GM10248 (cell line): ENCODE measurements at places on chromosomes 13 and 19.

DNA sequence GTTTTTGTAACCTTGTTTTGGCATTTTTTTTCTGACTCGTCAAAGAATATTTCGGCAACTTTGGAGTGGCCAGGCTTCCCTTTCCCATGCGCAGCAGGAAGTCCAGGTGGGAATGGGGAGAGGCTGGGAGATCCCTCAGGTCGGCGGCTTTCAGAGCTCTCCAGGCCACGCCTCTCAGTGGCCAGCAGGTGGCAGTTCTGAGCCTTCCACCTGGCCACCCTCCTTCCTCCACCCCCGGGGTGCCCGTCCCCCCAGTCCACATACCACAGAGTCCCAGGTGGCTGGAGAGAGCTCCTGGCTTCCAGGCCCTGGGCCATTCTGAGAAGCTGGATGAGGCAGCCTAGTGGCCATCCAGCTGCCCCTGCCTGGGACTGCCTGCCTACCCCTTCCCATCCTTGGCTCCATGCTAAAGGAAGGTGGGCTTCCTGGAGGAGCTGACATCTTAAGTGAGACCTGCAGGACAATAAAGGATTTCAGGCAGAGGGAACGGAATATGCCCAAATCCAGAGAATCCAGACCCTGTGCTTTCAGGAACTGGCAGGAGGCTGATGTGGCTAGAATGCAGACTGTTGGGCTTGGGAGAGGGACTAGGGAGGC, 46.3 kb downstream of the CCNE1 start:
- DNase-seq, result peak; percentile 72

- no peak for DNase-seq
Observed at GRCh38 chr13:85508683-85509329, 290.4 kb downstream of the SLITRK6 start.

DNA sequence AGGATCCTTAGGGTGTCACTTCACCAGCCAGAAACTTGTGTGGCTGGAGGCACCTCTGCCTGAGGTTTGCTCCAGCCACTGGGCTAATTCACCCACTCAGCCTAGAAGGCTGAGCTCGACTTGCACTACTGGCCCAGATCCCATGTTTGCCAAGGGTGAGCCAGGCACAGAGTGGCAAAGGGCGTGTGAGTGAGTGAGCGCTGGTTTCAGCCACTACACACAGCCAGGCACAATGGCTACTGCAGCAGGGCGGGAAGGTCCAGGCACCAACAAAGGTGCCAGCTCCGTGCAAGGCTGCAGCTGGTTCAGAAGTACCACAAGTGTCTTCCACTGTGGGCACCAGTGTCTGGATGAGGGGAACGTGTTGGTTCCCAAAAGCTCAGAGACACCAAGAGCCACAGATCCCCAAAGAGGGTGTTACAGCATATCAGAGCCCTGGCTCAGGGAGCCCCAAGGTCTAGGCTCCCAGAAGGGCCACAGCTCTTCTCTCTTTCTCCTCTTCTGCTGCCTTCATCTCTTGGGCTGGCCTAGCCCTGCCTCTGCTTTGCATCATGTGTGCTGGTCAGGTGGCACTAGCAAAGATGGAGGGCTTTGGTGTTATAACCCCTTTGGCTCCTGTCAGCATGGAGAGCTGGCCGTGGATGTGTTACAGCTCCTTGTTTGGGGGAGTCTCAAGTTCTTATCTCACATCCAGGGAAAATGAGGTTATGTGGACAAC, 736.3 kb upstream of the KLHL1 start:
- DNase-seq, result no peak

DNA sequence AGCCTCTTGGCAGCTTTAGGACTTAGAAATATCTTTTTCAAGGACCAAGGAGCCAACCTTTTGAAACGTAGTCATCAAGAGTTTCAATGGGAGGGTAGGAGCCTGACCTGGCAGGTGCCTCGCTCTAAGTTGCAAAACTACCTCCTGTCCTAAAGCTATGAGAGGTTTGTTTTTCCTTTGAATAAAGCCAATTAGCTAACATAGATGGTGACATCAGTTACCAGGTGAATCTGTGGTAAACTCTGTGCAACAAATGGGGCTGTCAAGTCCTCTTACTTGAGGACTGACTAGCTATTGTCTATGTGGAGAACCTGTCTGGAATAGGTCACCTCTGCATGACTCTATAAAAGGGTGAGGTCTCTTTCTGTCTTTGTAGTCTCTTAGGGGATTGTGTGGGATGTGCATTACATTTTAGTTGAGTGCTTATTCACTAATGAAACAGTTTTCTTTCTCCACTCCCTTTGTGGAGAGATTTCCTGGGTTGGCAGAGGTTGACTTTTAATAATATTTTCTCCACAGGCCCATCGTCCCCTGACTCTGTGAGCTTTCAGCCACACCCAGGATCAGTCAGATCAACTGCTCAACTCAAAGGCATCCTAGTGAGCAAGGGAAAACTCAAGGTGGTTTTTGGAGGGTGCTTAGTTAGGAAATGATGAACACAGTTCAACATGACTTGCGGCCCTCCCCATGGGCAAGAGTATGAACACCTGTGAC, 9.9 kb downstream of the ARL11 start:
- DNase-seq, result no peak

DNA sequence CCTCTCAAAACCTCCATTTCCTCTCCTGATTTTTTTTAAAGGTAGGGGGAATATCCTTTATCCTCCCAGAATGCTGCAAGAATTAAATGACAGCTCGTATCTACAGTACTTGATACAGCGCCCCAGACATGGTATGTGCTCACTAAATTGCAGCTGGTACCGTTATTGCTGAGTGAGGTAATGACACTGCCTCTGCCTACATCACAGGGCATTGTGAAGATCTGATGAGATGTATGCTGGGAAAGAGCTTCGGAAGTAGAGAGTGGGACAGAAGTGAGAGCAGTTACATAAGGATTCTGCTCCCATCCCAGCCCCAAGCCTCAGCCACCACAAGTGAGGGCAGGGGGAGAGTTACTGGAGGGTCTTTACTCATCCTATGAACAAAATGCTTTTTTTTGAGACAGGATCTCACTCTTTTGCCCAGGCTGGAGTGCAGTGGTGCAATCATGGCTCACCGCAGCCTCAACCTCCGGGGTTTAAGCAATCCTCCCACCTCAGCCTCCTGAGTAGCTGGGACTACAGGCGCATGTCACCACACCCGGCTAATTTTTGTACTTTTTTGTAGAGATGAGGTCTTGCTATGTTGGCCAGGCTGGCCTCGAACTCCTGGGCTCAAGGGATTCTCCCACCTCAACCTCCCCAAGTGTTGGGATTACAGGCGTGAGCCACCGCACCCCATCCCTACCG, 1.7 kb upstream of the FKRP start:
- DNase-seq, result no peak

DNA sequence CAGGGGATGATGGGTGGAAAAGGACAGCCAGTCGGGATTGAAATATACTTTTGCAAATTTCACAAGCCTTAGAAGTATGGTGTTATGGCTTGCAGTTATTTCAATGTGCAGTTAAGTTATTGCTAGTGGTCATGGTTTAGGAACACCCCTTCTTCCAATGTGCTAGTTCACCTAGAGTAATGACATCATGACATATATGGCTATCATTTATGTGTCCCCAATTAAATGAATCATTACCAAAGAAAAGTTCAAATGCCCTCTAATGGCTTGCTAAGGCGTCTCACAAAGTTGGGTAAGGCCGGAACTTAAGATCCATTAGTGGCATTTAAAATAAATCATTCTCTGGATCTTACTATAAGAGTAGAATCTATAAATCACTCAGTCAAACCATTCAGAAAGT, 271.6 kb downstream of the SPRY2 start:
- DNase-seq, result no peak

DNA sequence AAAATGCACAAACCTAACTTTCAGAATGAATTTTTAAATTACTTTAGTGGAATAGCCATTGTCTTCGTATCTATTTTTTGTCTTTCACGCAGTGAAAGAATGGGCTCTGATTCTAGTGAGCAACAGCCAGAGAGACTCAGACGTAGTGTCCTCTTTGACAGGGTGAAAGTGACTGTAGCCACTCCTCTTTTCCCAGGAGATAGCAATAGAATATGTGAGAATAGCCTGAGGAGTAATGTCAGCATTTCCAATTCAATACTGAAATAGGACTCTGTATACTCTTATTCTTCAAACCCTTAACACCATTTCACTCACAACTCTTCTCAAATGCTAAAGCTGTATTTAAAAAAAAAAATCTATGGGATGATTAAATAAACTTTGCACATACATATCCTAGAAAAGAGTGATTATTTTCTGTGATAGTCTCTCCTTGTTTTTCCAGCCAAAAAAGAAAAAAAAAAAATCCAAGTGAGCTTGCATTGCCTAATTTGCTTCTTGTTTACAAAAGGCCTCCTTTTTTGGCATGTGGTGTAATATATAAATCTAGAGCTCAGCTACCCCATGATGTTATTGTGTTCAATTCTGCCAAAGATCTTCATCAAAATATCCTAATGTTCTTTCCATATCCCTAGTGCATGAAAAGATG, 626.1 kb upstream of the SLITRK6 start:
- no peak for DNase-seq

DNA sequence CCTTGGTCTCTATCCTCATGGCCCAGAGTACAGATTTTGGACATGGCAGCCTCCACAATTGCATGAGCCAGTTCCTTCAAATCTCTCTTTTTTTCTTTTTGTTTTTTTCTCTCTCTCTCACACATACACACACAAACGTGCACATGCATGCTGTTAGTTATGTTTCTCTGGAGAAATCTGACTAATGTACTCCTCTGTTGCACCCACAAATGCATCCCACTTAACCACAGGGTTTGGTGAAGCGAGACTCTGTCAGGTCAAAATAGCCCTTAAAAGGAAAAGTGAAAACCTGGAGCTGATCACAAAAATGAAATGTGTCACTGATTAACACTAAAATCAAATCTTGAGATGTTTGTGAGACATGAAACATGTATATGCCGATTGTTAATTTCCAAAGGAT, 374.6 kb upstream of the ARGLU1 start:
- no peak for DNase-seq

DNA sequence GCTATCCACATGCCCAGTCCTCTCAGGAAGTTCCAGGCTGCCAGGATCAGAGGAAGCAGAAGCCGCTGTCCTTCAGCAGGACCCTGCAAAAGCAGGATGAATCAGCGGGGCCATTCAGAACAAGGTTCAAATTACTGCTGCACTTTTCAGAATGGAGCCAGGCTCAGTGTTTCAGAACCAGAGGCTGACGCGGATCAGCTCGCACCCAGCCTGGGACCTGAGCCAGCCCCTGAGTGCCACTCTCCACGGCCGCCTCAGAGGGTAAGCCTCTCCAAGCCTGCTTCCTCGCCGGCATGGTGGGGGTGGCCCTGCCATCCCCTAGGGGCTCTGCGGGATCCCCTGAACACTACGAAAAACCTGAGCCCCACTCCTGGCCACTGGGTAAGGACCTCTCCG, 24.7 kb downstream of the RASA3 start:
- no peak for DNase-seq

GRCh38 chr13:43482641-43483040, 304.1 kb downstream of the ENOX1 start:
- no peak for DNase-seq

DNA sequence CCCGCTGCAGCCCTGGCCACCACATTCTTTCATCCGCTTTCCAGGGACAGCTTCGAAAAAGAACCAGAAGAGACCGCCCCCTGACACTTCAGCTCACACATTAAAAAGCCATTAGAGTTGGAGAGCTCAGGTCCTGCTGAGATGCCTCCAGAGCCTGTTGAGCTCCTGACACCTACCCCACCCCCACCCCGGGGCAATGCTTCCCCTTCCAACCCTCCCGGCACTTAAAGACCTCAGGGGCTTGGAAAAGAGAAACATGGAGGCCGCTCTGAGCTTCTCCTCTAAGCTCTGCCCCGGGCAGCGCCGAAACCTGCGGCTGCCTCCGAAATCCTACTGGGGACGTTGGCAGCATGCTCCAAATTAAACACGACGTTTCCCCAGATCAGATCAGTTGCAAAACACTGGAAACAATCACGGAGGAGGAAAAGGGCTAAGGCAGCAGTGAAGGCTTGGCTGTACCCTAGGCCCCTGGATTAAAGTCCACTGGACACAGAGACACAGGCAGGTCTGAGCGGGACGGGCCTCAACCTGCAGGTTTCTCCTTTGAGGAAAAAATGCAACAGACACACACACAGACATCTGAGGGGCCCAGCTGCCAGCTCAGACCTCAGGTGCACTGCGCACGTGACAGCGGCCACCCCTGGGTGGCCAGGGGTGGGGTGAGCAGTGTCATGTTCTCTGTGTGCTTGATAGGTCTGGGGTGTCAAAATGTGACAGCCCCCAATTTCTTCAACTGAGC, 9.6 kb downstream of the SH3GL1 start:
- no peak for DNase-seq

DNA sequence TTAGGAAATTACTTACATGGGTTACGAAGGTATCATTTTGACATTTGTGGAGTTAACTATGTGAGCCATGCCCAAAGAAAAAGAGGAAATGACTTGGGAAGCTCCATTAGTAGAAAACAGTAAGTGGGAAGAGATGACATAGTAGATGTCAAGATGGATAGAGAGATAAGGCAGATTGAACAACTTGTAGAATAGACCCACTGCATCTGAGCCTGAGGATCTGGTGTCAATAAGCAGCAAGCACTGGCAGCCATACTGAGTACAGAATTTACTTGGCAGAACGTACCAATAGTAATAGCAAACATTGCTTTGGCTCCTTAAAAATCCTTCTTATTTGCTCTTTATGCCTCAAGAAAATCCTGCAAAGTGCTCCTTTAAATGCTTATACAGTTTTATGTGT, 203.8 kb downstream of the GPC6 start:
- no peak for DNase-seq

DNA sequence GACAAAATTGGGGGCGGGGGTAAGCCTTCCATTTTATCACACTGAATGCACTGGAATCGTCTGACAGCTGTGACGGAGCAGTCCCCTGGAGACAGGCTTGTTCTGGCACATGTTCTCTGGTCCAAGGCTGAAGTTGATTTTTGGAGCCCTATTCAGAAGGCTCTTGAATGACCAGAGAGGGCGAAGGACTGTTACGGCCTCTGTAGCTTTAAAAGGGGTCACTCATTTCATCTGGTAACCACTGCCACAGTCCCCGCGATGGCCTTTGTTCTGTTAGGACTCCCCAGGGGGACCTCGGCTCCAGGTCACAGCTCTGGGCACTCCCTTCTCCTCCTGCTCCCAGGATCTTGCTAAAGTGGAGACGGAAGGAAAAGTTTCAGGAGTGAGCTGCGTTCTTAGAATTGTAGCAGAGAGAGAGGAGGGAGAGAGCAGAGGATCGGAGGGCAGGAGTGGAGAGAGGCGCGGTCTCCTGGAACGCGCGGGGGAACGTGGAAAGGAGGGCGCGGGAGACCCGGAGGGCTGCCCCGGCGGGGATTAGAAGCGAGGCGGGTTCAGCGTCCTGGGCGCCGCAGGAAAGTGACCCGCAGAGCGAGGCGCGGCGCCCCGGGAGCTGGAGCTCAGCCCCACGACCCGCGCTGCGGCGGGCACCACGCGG, 134.3 kb upstream of the MYO16 start:
- DNase-seq, result no peak
